ENCODE measurements at places on chromosomes 4 and X. TPM values are rescaled to one million over a fixed set of nuclear protein-coding genes. Genes with fewer than 3 reads are reported as not detected.
A peak's percentile ranks its signal among the peaks of the same experiment; 100 is the strongest.

DNA sequence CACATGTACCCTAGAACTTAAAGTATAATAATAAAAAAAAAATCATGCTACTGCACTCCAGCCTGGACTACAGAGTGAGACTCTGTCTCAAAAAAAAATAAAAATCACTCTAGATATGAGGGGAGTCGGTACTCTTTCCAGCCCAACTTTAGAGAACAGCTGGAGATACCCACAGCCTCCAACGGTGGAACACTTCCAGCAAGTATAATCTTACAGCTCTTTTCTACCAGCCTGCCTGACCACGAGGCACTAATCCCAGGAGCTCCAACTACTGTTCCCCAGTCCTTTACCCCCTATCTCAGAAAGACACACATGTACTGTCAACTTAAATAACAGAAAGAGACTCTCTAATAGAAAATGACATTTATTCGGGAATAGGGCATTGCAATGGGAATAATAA is 46.8 kb downstream of the STEEP1 start:
- no peaks in the 10 kb centered on the region for H3K27me3 ChIP-seq
- H3K4me3 ChIP-seq = no peak overlapping the region
- no peak overlapping the region for H3K27ac ChIP-seq
- no peak for DNase-seq

DNA sequence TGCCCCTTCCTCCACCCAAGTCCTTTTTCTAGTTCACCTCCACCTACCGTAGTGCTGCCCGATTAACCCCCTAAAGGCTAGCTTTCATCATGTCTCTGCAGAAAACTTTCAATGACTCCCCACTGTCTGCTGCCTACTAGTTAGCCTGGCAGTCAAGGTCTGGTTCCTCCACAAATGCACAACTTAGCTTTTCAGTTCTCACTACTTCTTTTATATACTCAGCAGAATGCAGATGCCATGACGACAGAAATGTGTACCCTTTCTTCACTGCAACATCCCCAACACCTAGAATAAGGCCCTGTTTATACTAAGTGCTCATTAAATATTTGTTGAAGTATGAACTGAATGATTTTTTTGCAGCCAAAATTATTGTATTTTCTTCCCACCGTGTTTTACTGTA is 30.9 kb upstream of the RASGEF1B start:
- no peaks in the 10 kb centered on the region for H3K27me3 ChIP-seq
- H3K4me3 ChIP-seq = no peak overlapping the region
- no peak for DNase-seq
- no peaks in the 10 kb centered on the region for H3K36me3 ChIP-seq
- H3K4me1 ChIP-seq = no peaks in the 10 kb centered on the region
- no peak overlapping the region for H3K27ac ChIP-seq

GRCh38 chrX:131734621-131735020 is 190.7 kb downstream of the OR13H1 start:
- H3K4me3 ChIP-seq = peak overlapping the region; percentile 12
- DNase-seq = peak; percentile 93
- H3K27me3 ChIP-seq = no peaks in the 10 kb centered on the region
- H3K27ac ChIP-seq = no peak overlapping the region

DNA sequence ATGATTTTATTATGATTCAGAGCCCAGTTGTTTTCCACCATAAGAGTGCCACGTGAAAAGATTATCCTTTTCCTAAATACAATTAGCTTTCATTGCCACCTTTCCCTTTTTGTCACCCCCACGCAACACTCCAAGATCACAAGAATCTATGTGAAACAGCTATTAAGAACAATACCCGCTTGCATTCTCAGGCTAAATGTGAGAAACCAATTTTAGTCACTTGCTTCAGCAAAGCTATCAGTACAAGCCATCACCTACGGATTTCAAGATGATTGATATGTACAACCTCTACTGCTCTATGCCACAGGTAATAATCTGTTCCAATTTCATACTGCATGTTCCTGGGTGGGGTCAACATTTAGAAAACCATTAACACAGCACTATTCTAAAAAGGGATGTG is 2.5 kb downstream of the ATP11C start:
- DNase-seq = no peak
- no peak overlapping the region for H3K27ac ChIP-seq
- H3K4me1 ChIP-seq = no peaks in the 10 kb centered on the region
- no peaks in the 10 kb centered on the region for H3K36me3 ChIP-seq
- no peak overlapping the region for H3K4me3 ChIP-seq

- H3K36me3 ChIP-seq = no peaks in the 10 kb centered on the region
- no peak overlapping the region for H3K4me3 ChIP-seq
- no peak for DNase-seq
- no peaks in the 10 kb centered on the region for H3K4me1 ChIP-seq
- H3K27ac ChIP-seq = no peak overlapping the region
- H3K27me3 ChIP-seq = no peaks in the 10 kb centered on the region
Observed at GRCh38 chrX:145881175-145881995, 63.8 kb downstream of the SLITRK2 start.

DNA sequence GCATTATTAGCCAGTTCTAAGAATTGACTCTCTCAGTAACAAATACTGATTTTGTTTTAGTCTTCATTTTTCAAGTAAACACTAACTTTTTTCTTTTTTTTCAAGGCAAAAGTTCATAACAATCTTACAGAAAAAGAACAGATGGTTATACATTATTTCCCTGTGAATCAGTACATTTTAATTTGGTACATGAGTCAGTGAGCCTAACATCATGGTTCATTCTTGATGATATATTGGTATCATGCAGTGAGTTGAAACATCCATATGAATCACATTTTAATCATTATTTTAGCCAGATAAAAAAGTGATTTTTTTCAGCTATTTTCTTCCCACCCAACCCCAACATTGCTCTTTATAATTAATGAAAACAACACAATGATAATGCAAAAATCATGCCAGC is 184.3 kb upstream of the TACR3 start:
- no peaks in the 10 kb centered on the region for H3K4me1 ChIP-seq
- no peak overlapping the region for H3K4me3 ChIP-seq
- no peak overlapping the region for H3K27ac ChIP-seq
- DNase-seq = no peak
- H3K27me3 ChIP-seq = no peaks in the 10 kb centered on the region

Gene TRIML2
- total RNA-seq = not detected

- no peaks in the 10 kb centered on the region for H3K36me3 ChIP-seq
- no peaks in the 10 kb centered on the region for H3K27me3 ChIP-seq
- no peaks in the 10 kb centered on the region for H3K4me1 ChIP-seq
- H3K27ac ChIP-seq = no peak overlapping the region
- peak; percentile 40 for DNase-seq
Observed at GRCh38 chr4:166602068-166602467, 632.2 kb downstream of the SPOCK3 start.

DNA sequence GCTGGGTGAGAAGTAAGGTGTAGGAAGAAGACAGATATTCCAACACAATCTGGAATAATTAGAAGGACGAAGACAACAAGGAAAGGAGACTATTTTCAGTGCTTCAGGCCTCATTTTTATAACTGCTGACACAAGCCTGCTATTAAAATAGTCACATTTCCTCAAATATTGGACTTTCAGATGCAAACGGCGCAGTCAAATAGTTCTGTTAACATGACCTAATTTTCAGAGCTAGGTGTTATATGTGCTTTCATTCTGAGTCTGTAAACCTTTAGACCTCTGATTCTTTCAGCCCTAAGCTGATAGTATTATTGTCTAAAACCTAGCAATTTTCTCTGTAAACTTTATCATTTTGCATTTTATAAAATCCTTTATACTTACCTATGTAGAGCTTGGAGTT is 261.5 kb downstream of the IL1RAPL1 start:
- no peak overlapping the region for H3K27ac ChIP-seq
- H3K4me3 ChIP-seq = no peak overlapping the region
- no peaks in the 10 kb centered on the region for H3K36me3 ChIP-seq
- H3K27me3 ChIP-seq = no peaks in the 10 kb centered on the region
- H3K4me1 ChIP-seq = no peaks in the 10 kb centered on the region
- DNase-seq = no peak

GRCh38 chrX:38594434-38594833 is 33.1 kb downstream of the TSPAN7 start:
- no peaks in the 10 kb centered on the region for H3K27me3 ChIP-seq
- no peak for DNase-seq
- H3K4me3 ChIP-seq = no peak overlapping the region
- no peak overlapping the region for H3K27ac ChIP-seq

Gene ADRA2C
- 1.7 TPM for total RNA-seq

DNA sequence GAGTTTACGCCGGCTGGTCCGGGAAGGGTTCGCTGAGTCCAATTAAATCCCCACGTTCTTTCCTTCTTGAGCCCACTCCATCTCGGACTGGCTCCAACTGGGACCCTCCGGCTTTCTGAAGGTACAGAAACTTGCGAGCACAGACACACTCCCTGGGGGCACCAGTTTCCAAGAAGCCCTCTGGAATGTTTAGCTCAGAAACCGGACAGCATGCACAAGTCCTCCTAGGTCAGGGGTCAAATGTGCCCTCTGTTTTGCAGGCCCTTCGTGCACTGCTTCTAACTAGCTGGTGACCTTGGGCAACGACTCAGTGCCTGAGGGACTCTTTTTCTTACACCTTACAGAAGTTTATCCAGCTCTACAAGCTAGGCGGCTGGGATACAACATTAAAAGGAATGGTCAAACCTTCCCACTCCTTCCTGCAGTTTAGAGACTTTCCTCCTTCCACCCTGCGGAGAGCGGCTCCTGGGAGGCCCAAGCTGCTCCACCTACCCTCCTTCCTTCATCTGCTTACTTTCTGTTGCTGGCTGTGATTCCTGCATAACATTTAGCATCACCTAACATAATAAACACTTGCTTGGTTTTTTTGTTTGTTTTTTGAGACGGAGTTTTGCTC is 275.5 kb downstream of the BCOR start:
- no peaks in the 10 kb centered on the region for H3K4me1 ChIP-seq
- H3K36me3 ChIP-seq = no peaks in the 10 kb centered on the region
- no peaks in the 10 kb centered on the region for H3K27me3 ChIP-seq
- no peak overlapping the region for H3K27ac ChIP-seq
- no peak for DNase-seq

DNA sequence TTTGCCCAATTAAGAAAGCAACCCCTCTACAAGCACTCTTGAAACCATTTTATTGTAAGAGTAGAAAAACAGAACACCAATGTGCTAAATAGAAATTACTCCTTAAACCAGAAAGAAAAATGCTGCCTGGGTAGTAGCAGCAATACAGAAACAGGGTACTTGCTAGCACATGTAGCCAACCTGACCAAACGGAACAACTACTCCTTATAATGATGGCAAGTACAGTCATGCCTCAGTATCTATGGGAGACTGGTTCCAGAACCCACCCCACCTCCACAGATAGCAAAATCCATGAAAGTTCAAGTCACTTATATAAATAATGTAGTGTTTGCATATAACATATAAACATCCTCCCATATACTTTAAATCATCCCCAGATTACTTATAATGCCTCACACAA is 168.8 kb downstream of the ATRX start:
- H3K4me1 ChIP-seq = no peaks in the 10 kb centered on the region
- H3K27ac ChIP-seq = no peak overlapping the region
- H3K4me3 ChIP-seq = no peak overlapping the region
- DNase-seq = no peak
- no peaks in the 10 kb centered on the region for H3K27me3 ChIP-seq

Gene GASK1B
- 59.5 TPM for total RNA-seq

Gene TMEM31
- total RNA-seq = not detected

DNA sequence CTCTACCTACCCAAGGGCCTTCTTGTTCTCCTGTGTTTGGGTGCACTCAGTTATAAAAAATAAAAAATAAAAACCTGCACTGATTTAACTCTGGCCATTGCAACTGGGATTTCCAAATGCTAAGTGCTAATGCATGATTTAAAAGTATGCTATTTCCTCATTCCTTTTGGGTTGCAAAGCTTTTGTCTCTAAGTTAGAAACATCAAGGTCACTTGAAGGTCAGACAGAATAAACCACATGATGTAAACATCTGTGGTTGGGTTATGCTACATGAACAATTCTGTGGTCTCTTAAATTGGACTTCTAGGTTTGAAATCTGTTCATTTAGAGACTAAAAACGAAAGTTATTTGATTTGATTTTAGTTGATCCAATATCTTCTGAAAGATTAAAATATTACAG is 1547.4 kb upstream of the TENM3 start:
- H3K36me3 ChIP-seq = no peaks in the 10 kb centered on the region
- H3K27ac ChIP-seq = no peak overlapping the region
- no peak overlapping the region for H3K4me3 ChIP-seq
- H3K4me1 ChIP-seq = no peaks in the 10 kb centered on the region
- H3K27me3 ChIP-seq = no peaks in the 10 kb centered on the region
- DNase-seq = no peak

GRCh38 chrX:108699368-108699767 is 37.0 kb downstream of the IRS4 start:
- no peaks in the 10 kb centered on the region for H3K36me3 ChIP-seq
- DNase-seq = no peak
- no peak overlapping the region for H3K27ac ChIP-seq
- H3K4me1 ChIP-seq = no peaks in the 10 kb centered on the region
- H3K27me3 ChIP-seq = no peaks in the 10 kb centered on the region
- no peak overlapping the region for H3K4me3 ChIP-seq
